NCI-H69 (cell line): ENCODE measurements at places on chromosomes 5 and 9.

GRCh38 chr5:145943674-145944121 is 7.3 kb downstream of the SH3RF2 start:
- peak; percentile 88 for DNase-seq

- DNase-seq = peak; percentile 23
These were observed 28.8 kb downstream of the C5orf15 start for GRCh38 chr5:133939668-133940067.

GRCh38 chr9:4197548-4197947 is 102.3 kb downstream of the GLIS3 start:
- DNase-seq = peak; percentile 55

DNA sequence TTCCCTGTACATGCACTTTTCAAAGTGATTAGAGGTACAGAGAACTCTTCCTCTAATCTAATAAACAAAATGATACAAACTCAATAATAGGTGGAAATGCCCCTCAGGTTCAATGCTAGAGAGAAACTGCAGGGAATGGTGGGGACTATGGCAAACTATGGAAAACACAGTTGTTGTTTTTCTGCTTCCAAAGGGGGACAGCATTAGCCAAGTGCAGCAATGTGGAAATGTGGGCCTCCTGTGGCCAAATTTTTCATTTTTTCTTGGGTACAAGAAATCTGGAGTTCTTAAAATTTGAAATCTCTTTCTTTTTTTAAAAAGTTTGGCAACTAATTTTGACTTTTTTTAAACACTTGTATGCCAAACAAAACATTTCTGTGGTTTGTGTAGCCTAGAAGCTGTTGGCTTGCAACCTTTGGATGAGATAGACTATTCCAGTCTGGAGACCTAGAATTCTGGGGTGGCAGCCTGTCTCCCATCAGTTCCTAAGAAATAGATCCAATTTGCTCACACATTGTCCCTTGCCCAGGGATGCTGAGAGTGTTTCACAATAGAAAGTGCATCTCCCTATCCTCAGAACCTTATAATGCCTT is 218.6 kb downstream of the PAPPA start:
- no peak for DNase-seq

DNA sequence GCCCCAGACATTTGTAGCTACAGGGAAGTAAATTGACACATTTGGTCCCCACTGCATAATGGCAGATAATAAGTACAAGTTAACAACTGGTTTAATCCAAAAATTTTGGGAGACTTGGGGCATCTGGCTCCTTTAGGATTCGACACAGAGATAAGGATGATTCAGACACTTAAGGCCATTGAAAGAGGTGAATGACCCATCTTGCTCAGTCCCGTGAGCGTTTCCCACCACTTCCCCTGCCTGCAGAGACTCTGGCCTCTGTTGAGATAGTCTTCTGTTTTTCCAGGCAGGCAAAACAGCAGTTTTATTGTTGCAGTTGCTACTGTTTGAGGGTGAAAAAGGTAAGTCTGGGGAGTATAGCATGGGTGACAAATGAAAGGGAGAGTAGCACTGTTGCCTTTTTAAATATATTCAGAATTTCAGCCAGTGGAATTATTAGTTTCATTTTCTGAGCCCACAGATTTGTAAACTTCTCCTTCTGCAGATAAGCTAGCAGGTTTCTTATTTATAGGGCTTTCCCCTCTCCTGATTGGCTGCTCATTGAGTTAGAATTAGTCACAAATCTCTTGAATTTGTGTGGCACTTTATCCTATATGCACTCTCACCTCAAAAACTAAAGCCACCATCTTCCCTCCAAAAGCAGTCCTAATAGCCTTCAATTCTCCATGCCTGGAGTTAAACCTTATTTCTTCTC is 19.3 kb downstream of the ACO1 start:
- DNase-seq = no peak
